ENCODE measurements at places on chromosomes 11 and 22. TPM values are rescaled to one million over a fixed set of nuclear protein-coding genes. Genes with fewer than 3 reads are reported as not detected.
A peak's percentile ranks its signal among the peaks of the same experiment; 100 is the strongest.

DNA sequence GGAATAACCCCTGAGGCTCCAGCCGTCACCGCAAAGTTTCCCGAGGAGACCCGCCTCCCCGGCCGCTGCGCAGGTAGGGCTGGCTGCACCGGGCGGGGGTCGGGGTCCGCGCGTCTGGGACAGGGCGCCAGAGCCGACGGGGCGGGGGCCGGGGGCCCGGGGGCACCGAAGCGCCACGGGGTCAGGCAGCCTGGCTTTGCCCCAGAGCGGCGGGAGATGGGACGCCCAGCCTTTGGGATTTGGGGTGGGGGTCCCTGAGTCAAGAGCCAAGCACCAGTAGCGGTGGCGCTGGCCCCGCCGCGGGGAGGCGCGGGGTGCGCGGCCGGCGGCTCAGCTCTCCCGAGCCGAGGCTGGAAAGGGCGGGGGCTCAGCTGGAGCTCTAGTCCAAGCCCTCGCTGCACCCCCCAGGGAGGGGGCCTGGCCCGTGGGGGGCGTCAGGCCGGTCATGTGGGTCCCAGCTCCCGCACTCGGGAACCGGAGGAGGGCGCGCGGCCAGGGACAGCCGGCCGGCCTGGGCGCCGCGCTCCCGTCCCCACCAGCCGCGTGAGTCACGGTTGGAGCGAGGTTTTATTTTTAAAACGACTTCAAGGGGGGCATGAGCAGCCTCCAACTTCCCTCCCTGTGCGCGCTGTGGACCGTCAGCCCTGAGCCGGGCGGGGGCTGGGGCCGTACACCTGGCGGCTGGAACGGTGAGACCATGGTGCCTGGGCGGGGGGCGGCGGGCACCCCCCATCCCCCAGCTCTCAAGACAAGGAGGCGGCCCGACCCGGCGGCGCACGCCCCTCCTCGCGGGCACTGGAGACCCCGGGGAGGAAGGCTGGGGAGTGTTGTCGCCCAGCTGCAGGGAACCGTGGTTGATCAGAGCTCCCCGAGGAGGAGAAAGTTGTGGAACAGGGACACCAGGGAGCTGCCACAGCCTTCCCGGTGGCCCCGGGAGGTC lies 626 bp downstream of the FLRT1 start:
- peak; percentile 57 for DNase-seq

DNA sequence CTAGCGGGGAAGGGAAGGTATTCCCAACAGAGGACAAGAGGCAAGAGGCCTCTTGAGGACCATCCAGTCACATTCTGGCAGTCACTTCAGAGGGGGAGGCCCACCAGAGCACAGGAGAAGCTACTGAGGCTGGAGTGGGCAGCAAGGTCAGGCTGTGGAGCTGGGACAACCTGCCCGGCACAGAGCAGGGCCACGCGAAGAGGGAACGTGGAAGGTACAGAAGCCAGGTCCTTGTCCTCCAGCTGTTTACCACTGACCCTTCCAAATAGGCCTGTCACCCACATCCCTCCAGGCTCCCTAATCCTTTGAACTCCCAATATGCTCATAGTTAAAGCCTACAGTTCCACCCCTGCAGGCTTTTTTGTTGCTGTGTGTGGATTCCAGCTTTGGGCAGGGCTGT lies 76.9 kb downstream of the IGLL1 start:
- DNase-seq: no peak

- DNase-seq: peak; percentile 69
Observed at GRCh38 chr11:1829039-1829820, 5.6 kb upstream of the SYT8 start.

DNA sequence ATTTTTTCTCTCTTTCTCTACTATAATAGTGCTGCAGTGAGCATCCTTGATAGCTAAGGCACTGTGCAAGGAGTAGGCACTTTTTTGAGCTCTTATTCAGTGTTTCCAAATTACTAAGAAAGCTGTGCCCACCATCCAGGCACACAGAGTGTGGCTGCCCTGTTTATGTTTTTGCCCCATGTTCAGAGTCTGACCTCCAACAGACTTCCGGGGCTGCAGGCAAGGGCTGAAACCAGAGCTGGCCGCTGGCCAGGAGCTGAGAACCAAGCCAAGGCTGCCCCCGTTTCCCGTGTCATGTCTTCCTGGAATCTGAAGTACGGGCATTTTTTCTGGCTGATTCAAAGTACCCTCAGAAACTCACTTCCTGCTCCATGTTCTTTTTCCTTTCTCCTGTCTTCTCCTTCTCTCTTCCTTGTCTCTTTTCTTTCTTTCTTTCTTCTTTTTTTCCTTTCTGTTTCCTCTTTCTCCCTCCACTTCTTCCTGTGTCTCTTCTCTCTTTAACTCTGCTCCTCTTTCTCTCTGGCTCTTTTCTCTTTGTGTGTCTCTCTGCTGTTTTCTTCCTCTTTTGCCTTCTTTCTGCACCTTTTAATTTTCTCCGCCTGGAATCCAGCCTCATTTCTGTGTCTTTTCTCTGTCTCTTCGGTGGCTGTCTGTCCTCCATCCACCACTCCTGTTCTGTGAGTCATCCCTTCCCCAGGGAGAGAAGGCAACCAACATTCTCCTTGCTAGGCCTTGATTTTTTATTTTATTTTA lies 17.0 kb upstream of the KCTD14 start:
- peak; percentile 83 for DNase-seq

GRCh38 chr22:44328762-44329161 lies 16.0 kb upstream of the SHISAL1 start:
- DNase-seq: no peak

DNA sequence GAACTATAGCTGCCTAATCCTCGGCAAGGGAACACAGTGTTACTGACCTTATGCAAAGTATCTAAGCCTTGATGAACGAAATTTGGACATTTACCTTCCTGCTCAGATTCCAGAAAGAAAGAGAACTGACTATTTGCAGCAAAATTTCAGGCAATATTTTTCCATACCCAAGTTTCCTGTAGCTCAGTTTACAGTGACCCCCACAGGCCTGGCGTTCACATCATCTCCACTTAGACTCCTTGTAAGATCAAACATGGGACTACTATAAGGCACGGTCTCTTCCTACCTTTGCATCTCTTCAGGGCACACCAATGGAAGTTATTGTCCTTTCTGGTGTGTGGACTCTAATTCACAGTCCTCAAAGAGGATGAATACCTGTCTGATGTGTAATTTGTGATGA lies 21.1 kb downstream of the MS4A6A start:
- no peak for DNase-seq

DNA sequence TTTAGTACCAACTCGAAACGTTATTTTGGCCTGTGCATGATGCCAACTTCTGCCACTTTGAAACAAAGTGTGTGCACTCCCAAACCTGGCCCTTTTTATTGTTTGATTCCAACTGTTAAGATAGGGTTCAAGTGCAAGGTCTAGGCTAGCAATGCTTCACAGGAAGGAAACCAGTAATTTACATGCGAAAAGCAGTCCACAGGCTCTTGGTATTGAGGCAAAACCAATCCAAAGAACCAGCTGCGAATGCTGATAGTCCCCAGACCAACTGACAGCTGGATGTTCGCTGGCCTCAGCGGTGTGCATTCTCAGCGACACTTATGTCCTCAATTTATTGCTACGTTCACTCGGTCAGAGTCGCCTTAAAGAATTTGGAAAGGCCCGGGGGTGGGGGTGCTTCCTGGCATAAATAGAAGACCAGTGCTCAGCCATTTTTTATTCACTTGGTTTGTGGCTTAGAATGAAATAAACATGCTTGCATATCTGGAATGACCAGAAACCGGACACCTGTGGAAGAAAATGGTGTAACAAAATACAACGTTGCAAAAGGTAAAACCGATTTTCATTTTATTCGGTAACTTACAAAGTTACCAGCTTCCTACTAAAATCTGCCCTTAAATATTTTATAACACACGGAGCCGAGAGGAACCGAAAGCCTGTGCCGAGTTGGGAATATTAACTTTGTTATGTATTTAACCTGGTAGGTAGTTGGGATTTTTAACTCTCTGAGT lies 1.6 kb downstream of the CPT1A start:
- peak; percentile 50 for DNase-seq

DNA sequence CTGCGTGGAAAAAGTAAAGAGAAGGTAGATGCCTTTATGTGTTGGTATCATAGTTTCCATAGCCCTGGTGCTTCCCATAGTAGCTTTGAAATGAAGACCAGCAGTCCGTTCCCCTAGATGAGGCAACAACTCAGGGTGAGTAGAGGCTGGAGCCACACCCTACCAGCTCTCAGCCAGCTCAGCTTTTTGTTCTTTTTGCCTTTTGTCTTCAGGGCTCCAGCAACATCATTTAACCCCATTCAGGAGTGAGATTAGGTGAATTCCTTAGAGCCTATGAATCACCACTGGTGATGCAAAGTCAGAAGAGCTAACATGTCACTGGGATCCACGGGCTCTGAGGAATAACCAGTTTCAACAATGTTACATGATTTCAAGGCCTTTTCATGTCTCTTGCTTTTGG lies 14.0 kb upstream of the SESN3 start:
- DNase-seq: no peak

GRCh38 chr22:42078469-42079318 lies 806 bp upstream of the SMDT1 start:
- DNase-seq: peak; percentile 67

DNA sequence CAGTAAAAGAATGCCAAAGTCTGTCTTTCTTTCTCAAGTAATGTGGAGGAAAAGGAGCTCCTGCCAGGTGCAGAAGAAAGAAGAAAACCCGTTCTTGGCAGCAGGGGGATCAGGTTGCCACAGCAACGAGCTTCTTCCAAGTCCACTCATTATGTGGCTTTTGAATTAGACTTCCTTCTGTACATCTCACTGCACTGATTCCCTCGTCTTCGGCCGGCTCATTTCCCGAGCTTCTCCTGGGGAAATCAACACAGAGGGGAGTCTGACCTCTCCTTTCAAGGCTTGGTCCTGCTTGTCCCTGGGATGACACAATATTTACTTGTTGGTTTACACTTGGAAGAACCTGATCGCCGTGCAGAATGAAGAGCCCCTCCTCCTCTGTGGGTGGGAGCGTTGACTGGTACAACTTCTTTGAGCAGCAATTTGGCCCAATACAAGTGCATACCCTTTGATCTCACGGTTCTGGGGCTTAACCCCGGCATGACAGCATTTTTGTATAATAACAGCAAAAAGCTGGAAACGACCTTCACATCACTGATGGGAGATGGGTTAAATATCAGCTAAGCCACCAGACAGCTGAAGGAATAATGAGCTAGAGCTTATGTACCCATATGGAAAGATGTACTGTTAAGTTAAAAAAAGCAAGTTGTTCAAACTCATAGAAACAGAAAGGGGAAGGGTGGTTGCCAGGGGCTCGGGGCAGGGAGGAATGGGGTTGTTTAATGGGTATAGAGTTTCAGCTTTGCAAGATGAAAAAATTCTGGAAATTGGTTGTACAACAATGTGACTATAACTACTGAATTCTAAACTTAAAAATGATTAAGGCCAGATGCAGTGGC lies 35.4 kb downstream of the MCHR1 start:
- DNase-seq: no peak

GRCh38 chr11:108672113-108672512 lies 7.2 kb downstream of the DDX10 start:
- no peak for DNase-seq

- no peak for DNase-seq
Observed at GRCh38 chr22:24043958-24044357, 32.9 kb downstream of the CABIN1 start.

- DNase-seq: no peak
Observed at GRCh38 chr11:64614917-64615316, 23.9 kb downstream of the SLC22A12 start.

- no peak for DNase-seq
Observed at GRCh38 chr11:66604155-66604554, 11.2 kb downstream of the CCS start.

GRCh38 chr22:27084130-27084529 lies 426.7 kb downstream of the MIAT start:
- DNase-seq: no peak

- DNase-seq: no peak
Observed at GRCh38 chr11:9046481-9046880, 42.7 kb upstream of the NRIP3 start.

The PHRF1 gene
- total RNA-seq: 30.9 TPM

The HEPHL1 gene
- total RNA-seq: not detected

The RIMBP3B gene
- total RNA-seq: 0.16 TPM

The IGLL1 gene
- not detected for total RNA-seq

The MYEOV gene
- 2.6 TPM for total RNA-seq

The SLC22A25 gene
- not detected for total RNA-seq
